Suppressor macrophage (primary cell): ENCODE measurements at places on chromosomes 5 and 9.
A peak's percentile ranks its signal among the peaks of the same experiment; 100 is the strongest.

GRCh38 chr9:69785757-69786156 is 25.9 kb upstream of the PTAR1 start:
- DNase-seq, result no peak

DNA sequence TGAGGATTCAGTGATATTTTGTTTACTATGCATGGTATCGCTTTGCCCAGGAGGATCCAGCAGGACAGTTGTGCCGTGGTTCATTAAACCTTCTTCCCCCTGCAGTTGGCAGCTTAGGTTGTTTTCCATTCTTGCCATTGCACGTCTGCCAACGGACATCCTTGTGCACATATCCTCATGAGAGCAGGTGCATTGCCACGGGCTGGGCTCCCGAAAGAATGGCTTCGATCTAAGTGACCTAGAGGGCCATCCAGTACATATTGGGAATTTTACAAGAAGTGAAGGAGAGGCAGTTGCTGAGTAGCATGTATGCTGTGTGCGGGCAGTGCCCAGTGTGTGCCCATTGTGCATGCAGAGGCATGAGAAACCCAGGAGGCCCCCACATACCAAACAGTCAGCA is 22.1 kb downstream of the HRH2 start:
- no peak for DNase-seq

DNA sequence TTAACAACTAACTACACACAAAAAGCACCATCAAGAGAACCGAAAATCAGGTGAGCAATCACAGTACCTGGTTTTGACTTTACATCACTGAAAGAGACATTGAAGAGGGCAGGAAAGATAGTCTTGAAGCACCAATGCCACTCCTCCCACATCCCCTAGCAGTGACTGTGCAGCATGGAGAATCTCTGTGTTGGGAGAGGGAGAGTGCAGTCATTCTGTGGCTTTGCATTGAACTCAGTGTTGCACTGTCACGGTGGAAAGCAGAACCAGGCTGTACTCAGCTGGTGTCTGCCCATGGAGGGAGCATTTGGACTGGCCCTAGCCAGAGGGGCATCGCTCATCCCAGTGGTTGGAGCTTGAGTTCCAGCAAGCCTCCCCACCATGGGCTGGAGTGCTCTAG is 40.4 kb downstream of the C5 start:
- no peak for DNase-seq

DNA sequence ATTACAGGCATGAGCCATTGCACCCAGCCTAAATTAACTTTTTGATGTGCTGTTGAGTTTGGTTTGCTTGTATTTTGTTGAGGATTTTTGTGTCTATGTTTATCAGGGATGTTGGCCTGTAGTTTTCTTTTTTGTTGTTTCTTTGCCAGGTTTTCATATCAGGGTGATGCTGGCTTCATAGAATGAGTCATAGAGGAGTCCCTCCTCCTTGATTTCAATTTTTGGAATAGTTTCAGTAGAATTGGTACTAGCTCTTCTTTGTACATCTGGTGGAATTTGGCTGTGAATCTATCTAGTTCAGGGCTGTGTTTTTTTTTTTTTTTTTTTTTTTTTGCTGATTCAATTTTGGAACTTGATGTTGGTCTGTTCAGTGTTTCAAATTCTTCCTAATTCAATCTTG is 1164.3 kb upstream of the DMAC1 start:
- no peak for DNase-seq

- no peak for DNase-seq
Measured at GRCh38 chr9:19160085-19160484, 32.8 kb upstream of the PLIN2 start.

DNA sequence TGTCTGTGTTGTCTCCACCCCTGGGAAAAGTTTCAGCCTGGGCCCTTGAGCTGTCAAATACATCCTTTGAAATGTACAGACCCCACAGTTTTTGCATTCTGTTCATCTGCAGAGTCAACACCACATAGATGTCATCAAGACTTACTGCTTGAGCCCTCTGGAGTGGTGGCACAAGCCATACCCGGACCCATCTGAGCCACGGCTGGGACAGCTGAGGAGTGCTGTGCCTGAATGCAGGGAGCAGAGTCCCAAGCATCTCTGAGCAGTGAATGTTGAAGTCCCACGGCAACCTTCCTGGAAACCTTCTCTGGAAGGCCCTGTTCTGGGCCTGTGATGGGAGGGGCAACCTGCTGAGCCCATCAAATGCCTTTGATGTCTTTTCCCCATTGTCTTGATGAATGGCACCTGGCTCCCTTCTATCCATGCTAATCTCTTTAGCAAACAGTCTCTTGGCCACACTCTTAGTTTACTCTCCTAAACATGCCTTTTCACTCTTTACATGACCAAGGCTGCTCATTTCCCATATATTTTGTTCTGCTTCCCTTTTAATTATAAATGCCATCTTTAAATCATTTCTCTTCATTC is 92.5 kb downstream of the ATPSCKMT start:
- DNase-seq, result no peak

GRCh38 chr5:42840842-42841567 is 29.3 kb upstream of the SELENOP start:
- DNase-seq, result no peak

DNA sequence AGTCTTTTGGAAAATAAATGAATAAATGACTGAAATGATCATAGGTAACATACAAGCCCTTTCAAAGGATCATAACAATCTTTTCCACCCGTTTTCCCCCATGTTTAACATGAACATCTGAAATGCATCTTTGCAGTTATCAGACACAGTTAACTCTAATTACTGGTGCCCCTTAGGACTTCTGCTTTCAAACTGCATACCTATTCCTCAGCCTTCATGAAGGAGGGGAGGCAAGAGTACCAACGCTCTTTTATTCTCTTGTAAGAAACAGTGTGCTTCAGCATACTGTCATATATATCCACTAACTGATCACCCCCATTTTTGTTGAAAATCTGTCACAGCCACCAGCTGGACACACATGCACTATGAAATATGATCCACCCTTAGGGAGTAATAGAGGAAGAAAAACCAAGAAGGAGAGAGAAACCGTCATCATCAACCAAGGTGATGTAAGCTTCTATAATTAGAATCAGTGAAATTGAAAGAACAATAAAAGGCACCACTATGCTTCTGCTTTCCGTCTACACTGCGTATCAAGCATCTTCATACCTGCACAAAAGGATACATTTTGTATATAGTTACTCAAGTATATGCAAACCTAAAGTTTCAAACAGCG is 98.7 kb downstream of the RAPGEF6 start:
- peak; percentile 36 for DNase-seq

- peak; percentile 10 for DNase-seq
Measured at GRCh38 chr5:78005021-78005785, 229.1 kb upstream of the TBCA start.

DNA sequence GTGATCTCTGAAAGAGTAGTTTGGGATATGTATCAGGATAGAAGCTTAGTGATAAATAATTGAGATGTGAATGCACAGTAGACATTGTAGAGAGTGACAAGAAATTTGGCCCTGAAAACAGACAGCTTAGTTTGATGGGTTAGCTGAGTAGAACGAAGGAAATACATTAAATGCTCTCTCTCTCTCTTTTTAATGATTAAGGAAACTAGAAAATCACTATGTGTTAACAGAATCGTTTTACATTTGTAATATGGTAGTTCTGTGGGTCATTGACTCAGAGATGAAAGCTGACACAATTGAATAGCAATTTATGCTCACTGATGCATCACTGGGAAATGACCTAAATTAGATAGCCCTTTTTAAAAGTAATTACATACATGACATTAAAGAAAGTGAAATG is 739.8 kb upstream of the PTPRD start:
- DNase-seq, result no peak

GRCh38 chr9:35826071-35826701 is 2.3 kb downstream of the FAM221B start:
- peak; percentile 72 for DNase-seq

- peak; percentile 55 for DNase-seq
Measured at GRCh38 chr9:6759185-6759977, 1.6 kb downstream of the KDM4C start.

- DNase-seq, result no peak
Measured at GRCh38 chr5:92807085-92807484, 773.9 kb downstream of the NR2F1-AS1 start.

- DNase-seq, result no peak
Measured at GRCh38 chr9:107782381-107782780, 292.8 kb upstream of the KLF4 start.

- DNase-seq, result no peak
Measured at GRCh38 chr9:350384-350783, 135.7 kb downstream of the DOCK8 start.

GRCh38 chr5:61623401-61624069 is 291.5 kb downstream of the ZSWIM6 start:
- DNase-seq, result peak; percentile 19

DNA sequence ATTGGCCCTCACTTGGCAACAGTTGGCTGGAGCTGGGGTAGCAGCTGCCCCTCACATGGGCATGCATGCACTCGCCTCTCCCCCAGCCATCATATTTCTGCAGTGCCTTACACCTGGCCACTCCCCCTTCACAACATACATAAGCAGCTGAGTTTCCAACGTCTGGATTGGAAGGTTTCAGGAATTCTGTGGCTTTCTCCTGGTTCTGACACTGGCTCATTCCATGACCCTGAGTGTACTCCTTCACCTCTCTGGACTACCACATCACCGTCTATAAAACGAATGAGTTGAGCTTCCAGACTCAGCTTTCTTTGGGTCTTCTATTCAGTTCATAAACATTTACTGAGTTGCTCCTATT is 84.3 kb downstream of the GALNT10 start:
- DNase-seq, result no peak

DNA sequence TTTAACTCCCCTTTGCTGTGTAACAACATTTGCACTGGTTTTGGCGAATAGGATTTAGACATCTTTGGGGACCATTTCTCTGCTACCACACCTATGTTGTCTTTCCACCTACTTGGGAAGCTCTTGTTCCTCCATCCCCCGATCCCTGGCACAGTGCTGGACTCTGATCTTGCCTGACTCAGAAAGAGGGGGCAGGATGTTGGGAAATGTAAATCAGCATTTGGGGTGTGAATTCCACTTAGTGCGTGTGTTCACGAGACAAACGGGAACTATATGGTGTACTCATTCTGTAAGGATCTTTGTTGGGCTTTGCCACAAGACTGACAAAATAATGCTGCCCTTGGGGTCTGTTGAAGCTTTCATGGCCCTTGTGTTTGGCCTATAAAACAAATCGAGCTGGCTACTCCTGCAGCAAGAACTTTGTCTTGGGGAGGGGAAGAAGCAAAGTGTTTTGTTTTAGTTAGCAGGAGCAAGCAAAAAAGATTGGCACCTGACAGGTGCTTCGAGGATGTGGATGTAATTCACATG is 18.5 kb downstream of the TMEM268 start:
- no peak for DNase-seq

DNA sequence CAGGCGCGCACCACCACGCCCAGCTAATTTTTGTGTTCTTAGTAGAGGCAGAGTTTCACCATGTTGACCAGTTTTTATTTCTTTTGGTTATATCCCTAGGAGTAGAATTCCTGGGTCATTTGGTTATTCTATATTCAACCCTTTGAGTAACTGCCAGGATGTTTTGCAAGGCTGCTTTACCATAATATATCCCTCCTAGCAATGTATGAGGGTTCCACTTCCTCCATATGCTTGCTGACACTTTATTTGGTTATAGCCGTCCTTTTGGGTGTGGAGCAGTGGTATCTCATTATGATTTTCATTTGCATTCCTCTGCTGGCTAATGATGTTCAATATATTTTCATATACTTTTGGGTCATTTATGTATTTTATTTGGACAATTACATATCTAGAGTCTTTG is 81.2 kb downstream of the RAB24 start:
- DNase-seq, result no peak

- no peak for DNase-seq
Measured at GRCh38 chr5:52988335-52989024, 672 bp upstream of the ITGA2 start.

GRCh38 chr9:89312222-89312571 is 1.2 kb downstream of the CKS2 start:
- peak; percentile 15 for DNase-seq

- DNase-seq, result no peak
Measured at GRCh38 chr5:137289856-137290255, 209.3 kb downstream of the SPOCK1 start.

DNA sequence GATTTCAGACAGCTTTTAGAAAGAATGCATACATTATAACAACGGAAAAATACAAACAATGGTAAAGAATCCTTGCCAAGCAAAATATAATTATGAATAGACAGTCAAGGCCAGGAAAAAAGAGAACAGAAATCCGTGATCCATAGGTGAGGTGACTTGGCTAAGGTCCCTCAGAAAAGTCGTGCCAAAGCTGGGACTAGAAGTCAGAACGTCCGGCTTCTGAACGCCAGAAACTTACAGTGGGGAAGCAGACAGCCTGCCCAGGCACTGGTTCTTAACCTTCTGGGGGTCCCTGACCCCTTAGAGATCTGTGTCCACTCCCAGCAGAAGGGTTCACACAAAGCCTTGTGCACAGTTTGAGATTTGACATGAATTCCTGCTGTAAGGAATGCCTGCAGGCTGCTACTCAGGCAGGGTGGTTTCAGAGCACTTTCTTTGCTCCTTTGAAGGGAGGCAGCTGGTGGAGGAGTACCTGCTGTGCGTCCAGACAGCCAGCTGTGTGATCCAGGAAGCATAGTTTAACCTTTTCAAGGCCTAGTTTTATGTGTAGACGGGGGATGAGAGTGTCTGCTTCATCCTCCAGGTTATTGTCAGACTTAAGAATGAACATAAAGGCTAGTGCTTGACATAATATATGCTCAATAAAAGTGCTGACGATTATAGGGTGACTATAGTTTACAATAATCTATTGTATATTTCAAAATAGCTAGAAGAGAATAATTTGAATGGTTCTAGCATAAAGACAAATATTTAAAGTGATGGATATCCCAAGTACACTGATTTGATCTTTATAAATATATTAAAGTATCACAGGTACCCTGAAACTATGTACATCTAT is 852 bp downstream of the ARHGEF37 start:
- DNase-seq, result no peak

GRCh38 chr5:132949136-132949535 is 14.3 kb downstream of the AFF4 start:
- no peak for DNase-seq

- no peak for DNase-seq
Measured at GRCh38 chr9:137611623-137612609, 6.4 kb downstream of the ARRDC1 start.

- DNase-seq, result no peak
Measured at GRCh38 chr5:102798104-102798785, 43.1 kb downstream of the PAM start.

DNA sequence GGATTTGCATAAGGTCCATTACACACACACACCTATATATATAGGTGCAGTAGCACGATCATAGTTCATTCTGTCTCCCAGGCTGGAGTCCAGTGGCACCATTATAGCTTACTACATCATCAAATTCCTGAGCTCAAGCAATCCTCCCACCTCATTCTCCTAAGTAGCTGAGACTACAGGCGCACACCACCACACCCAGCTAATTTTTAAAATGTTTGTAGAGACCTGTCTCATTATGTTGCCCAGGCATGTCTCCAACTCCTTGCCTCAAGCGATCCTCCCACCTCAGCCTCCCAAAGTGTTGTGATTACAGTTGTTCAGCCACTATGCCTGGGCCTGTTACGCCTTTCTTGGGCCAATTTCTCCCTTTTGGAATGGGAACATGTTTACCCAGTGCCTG is 39.7 kb downstream of the DNAJB5 start:
- DNase-seq, result no peak

GRCh38 chr5:65907135-65907534 is 19.2 kb upstream of the ERBIN start:
- DNase-seq, result no peak
